Liver (tissue), 10 donors: ENCODE measurements at places on chromosomes 4 and X. TPM values are rescaled to one million over a fixed set of nuclear protein-coding genes. Genes with fewer than 3 reads are reported as not detected.

DNA sequence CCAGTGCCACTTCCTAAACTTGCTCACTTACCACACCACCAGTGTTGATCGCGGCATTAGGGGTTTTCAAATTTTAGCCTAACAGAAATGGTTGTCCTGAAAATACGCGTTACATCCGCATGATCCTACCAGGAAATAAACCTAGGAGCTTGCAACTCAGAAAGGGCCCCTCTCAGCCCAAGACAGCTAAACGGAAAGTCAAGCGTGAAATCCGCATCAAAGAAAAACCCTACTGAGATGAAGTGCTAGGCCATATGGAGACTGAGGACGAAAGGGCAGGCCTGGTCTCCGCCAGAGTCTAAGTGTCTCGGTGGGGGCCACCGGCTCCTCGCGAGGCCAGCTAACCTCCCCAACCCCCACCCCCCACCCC is 626 bp downstream of the YTHDC1 start:
- no peaks in the 10 kb centered on the region for H3K27me3 ChIP-seq
- no peak for DNase-seq
- H3K4me1 ChIP-seq, result peaks cover 24% of the 10 kb centered on the region

- no peaks in the 10 kb centered on the region for H3K27me3 ChIP-seq
- no peak overlapping the region for H3K27ac ChIP-seq
- H3K4me1 ChIP-seq, result no peaks in the 10 kb centered on the region
Observed at GRCh38 chr4:156346959-156347385, 393.3 kb upstream of the CTSO start.

GRCh38 chr4:110904435-110905065 is 281.7 kb upstream of the PITX2 start:
- no peak for DNase-seq
- peaks cover 8% of the 10 kb centered on the region for H3K27me3 ChIP-seq
- H3K4me3 ChIP-seq, result no peak overlapping the region
- no peaks in the 10 kb centered on the region for H3K4me1 ChIP-seq
- H3K27ac ChIP-seq, result no peak overlapping the region
- H3K36me3 ChIP-seq, result no peaks in the 10 kb centered on the region

Gene FIP1L1
- 30.3 TPM for total RNA-seq

Gene TASL
- 1.2 TPM for total RNA-seq

Gene DCAF12L1
- total RNA-seq, result 2.7 TPM
